ENCODE measurements at places on chromosomes 12 and 14.

GRCh38 chr12:45785315-45785714, 55.8 kb downstream of the ARID2 start:
- DNase-seq, result no peak

DNA sequence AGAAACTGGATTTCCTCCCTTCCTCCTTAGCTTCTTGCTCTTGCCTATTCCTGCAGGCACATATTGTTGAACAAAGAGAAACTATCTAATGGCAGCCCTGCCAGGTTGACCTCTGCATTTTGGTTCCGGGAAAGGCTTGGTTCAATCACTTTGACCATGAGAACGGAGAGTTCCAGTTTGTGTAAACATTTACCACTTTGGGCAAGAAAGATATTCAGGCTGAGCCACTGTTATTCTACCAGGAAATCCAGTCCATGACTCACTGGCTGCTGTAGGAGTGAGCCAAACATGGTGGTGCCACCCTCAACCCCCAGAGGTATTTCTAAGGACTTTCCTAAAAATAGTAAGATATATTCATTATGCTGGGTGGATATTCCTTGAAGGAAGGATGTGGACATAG, 242.2 kb upstream of the OR4E1 start:
- DNase-seq, result no peak

DNA sequence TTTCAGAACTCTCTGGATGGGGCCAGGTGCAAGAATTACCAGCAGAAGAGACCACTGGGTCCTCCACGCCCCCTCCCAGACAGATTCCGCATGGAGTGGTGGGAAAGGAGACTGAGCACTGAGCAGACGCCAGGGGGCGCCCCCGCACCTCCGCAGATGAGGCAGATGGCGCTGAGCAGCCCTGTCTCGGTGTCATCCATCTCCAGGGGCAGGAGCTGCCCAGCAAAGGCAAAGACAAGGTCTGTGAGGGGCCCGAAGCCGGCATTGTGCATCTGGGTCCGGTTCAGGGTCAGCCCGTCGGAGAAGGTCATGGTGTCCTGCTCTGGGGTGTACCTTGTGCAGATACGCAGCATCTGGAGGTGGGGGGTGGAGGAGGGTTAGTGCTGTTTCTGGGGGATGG, 6.3 kb upstream of the ITGB7 start:
- DNase-seq, result peak; percentile 89

DNA sequence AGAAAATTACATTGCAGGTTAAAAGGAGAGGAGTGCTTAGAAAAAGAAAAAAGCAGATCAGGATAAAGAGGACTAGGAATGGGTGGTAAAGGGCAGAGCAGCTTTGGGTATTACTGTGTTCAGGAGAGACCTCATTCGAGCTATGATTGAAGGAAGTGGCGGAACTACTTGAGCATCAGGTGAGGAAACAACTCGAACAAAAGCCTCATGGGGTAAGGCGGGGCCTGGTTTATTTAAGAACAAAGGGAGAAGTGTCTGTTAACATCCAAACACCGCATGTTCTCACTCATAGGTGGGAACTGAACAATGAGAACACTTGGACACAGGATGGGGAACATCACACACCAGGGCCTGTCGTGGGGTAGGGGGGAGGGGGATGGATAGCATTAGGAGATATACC, 444.6 kb upstream of the CCDC196 start:
- DNase-seq, result no peak

GRCh38 chr14:33120966-33121365, 182.3 kb downstream of the NPAS3 start:
- no peak for DNase-seq

GRCh38 chr12:112198120-112198733, 72.9 kb downstream of the TRAFD1 start:
- DNase-seq, result peak; percentile 73

GRCh38 chr14:75249251-75249957, 29.2 kb upstream of the FOS start:
- DNase-seq, result peak; percentile 93

DNA sequence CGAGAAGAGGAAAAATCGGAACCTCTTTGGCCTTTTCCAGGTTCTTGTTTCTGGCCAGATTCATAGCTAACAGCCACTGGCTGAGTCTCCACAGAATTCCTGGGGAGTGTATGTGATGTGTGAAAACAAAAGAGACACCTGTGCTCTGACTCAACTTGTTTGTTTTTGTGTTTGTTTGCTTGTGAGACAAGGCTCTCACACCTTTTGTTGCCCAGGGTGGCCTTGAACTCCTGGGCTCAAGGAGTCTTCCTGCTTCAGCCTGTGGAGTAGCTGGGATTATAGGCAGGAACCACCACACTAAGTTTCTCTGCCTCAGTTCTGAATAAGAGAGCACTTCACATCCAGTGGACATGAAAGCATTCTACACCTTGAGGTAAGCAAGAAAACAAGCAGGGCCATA, 22.7 kb downstream of the MFAP5 start:
- DNase-seq, result no peak

DNA sequence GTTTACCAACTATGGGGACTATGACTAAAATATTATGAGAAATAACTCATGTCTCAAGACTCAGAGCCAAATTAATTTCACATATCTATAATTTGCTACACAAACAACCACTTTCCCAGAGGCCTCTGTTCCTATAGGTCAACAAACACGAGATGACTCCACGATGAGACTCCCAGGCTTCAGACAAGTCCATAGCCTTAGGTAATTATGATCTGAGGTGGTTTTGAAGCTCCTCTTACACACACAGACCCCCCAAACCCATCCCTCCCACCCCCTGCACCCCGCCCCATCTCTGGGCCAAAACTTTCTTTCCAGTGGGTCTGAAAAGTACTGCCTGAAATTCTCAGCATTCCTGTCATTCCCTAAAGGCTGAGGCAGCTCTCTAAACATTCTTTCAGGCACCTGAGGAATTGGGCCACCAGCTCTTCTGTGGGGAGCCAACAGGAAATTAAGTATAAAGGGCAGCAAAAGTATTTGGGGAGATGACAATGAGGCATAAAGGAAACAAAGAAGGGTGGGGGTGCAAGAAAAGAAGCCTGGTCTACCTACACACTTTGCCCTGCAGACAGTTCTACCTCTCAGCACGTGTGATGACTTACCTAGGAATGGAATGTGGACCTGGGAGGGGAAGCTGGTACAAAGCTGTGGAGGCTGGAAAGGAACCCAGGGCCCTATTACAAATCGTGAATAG, 143.6 kb downstream of the PAWR start:
- no peak for DNase-seq

DNA sequence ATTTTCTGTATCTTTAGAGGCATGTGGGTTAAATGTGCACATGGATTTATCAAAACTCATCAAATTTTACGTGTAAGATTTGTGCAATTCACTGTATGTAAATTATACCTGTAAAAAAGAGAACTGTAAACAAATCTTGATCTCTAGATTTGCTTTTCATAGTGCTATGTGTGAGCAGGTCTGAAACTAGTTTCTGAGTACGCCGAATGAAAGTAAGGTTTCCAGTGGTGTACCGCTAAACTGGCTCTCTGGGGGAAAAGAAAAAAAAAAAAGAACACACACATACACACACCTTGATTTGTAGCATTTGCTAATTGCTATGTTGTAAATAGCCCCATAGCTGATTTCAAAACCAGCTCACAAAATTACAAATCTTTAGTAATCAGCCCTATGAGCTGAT, 8.6 kb upstream of the SLC41A2 start:
- DNase-seq, result no peak

- no peak for DNase-seq
Measured at GRCh38 chr14:36516719-36517241, 3.3 kb downstream of the NKX2-1 start.

DNA sequence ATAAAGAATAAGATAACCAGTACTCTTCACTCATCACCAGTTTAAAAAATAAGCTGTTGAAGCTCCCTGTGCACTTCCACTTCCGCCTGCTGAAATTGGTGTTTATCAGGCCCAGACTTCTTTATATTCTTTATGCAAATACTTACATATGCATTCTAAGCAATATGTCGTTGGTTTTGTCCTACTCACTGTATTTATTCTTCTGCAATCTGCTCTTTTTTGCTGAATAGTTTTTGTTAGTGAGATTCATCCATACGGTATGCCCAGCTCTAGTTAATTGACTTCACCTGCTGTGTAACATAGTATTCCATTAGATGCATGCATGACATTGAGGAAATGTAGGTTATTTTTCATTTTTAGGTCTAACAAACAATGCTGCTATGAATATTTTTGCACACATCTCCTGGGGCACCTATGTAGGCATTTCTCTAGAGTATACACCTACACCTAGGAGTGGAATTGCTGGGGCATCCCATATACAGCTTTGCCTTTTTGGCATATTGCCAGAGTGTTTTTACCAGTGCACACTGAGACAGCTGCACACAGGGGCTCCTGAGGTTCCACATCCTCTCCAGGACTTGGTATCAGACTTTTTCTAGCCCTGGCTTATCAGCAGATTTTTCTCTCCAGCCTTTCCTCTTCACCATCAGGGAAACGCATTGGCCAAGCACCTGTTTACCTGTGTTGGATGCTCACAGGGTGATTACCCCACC, 1.0 kb upstream of the NRIP2 start:
- no peak for DNase-seq

GRCh38 chr12:115941362-115941761, 336.1 kb downstream of the MED13L start:
- no peak for DNase-seq

GRCh38 chr12:4147031-4147481, 126.5 kb upstream of the CCND2 start:
- DNase-seq, result no peak

- no peak for DNase-seq
Measured at GRCh38 chr14:52825085-52825484, 33.7 kb upstream of the GNPNAT1 start.

DNA sequence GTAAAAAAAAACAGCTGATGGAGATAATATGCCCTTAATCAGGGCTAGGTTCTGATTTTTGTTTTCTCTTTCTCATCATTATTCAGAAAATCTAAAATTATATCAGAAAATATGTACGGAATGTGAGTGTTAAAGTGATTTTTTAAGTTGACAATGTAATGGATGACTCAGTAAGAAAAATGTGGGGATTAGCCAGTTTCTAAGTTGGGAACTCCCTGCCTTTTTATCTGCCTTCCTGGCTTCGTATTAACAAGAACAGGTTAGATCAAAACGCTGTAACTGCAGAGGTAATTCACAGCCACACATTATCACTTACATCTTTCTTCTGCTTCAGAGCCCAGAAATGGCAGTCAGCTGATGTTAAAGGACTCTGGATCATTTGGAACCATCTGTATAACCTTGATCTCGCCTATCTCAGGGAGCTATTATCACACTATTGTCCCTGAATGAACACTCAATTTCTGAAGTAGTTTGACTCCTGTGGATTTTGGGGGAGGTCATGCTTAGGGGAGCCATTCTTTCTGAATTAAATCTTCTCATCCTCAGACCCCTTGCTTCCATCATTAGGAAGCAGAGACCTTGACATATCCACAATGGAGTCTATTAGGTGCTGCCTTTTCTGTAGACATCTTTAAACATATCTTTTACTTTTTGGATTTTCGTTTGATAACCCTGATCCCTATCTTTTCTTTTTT, 135.7 kb upstream of the SLC16A7 start:
- DNase-seq, result no peak

GRCh38 chr14:93329965-93330608, 2.7 kb downstream of the BTBD7 start:
- no peak for DNase-seq

DNA sequence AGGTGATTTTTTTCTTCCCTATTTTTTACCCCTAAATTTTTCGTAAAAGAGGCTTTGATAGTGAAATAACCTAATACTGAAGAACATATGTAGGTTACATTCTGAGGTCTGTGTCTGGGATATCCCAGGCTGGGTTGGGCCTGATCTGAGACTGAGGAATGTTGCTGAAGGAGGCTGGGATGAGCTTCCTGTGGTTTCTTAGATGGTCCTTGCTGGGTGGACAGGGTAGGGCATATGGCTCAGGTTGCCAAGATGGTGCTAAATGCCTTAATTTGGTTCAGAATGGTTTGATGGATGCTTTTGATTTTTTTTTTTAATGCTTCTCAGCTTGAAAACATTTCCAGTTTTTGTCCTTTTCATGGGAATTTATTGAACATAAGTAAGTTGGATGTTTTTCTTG, 124.6 kb upstream of the PMCH start:
- DNase-seq, result no peak

DNA sequence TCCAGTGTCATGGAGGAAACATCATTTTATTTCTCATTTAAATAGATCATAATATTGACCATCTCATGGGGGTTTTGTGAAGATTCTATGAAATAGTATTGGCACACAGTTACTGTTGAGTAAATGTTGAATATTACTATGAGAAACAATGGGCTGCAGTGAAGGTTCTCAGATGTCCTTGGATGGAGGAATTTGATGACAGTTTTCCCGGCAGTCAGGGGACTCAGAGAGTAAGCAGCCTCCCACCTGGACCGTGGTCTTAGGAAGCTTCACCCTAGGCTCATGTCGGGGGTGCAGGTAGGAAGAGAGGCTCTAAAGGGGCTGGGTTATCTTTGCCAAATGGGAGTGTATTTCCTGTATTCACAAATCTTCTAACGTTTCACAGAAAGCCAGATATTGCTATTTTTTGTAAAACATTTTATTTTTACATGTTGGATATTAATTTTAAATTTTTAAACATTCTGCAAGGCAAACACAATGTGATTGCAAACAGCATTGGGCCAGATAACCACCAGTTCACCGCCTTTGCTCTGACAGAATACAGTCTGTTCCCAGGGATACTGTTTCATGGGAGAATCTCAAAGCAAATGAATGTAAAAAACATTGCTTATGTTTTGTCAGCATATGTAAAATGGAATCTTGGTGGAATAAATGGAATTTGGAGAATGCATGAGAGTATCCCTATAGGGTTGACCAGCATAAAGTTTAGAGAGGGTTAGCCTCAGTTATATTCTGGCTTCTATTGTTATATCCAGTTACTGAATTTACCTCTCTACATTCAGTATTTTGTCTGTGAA, 380.8 kb upstream of the TMEM132C start:
- no peak for DNase-seq

- DNase-seq, result no peak
Measured at GRCh38 chr12:129927316-129927900, 23.6 kb upstream of the TMEM132D start.

GRCh38 chr14:94373708-94374107, 14.7 kb downstream of the SERPINA1 start:
- no peak for DNase-seq

Measured in activated naive CD4-positive, alpha-beta T cell treated with anti-CD3 and anti-CD28 coated beads, Interleukin-2, amount 10 ng/mL, durations not matched to agents 7 days and 5 days (primary cell).